ENCODE measurements at places on chromosomes 1 and 21.

- DNase-seq, result no peak
These were observed 80.9 kb upstream of the ADAMTS5 start for GRCh38 chr21:27047658-27048314.

GRCh38 chr1:210711825-210712612, 383.3 kb downstream of the HHAT start:
- no peak for DNase-seq

GRCh38 chr1:225539575-225539974, 111.7 kb upstream of the LBR start:
- no peak for DNase-seq

DNA sequence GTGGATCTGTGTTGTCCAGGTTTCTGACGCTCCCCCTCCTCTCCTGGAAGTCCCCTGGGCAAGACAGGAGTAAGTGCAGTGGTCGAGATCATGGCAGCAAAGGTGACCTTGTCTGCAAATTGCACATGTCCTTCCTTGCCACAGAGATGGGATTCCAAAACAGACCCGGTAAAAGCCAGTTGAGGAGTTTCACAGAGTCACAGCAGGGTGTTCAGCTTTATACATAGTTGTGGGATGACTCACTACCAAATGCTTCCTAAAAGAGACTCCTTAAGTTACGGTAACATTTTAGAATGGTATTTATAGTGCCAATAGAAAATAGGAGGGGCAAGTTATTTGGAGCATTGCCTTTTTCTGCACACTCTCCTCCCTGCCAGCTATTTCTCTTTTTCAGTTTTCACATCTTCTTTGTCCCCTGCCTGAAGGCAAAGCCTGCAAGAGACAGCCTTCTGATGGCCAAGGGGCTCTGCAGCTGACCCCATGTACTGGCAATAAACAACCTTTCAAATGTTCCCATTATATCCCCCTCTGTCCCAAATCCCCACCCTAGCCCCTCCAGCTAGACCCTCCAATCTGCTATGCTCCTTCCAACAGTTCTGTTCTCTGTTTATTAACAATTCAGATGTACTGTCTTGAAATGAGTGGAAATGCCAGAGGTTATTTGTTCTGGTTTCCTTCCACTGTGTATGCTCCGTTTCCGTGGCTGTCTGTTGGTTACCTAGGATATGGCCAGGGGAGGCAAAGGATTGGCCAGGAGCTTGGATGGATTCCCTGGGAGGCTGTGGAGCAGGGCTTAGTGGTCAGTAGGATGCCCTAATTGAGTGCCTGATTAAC, 115.0 kb downstream of the TGFB2 start:
- DNase-seq, result no peak

DNA sequence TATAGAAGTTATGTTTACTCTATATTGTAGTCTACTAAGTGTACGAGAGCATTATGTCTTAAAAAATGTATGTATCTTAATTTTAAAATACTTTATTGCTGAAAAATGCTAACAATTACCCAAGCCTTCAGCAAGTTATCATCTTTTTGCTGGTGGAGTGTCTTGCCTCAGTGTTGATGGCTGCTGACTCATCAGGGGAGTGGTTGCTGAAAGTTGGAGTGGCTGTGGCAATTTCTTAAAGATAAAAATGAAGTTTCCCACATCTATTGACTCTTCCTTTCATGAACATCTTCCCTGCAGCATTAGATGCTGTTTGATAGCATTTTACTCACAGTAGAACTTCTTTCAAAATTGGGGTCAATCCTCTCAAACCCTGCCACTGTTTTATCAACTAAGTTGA, 95.8 kb downstream of the CDC7 start:
- DNase-seq, result no peak

- no peak for DNase-seq
These were observed 25.2 kb upstream of the TRIM45 start for GRCh38 chr1:117146575-117147340.

- no peak for DNase-seq
These were observed 18.9 kb downstream of the SNAP47 start for GRCh38 chr1:227753999-227754711.

- no peak for DNase-seq
These were observed 220.5 kb upstream of the B3GALT2 start for GRCh38 chr1:193406901-193407300.

GRCh38 chr1:64511044-64511443, 41.1 kb downstream of the CACHD1 start:
- DNase-seq, result no peak
